ENCODE measurements at places on chromosomes 2 and 18.

- DNase-seq: peak; percentile 44
Observed at GRCh38 chr2:110157153-110157793, 41.7 kb upstream of the MALL start.

GRCh38 chr2:218009765-218010139 is 7.0 kb upstream of the TNS1 start:
- no peak for DNase-seq

GRCh38 chr2:1546023-1546591 is 132.8 kb downstream of the TPO start:
- peak; percentile 56 for DNase-seq

DNA sequence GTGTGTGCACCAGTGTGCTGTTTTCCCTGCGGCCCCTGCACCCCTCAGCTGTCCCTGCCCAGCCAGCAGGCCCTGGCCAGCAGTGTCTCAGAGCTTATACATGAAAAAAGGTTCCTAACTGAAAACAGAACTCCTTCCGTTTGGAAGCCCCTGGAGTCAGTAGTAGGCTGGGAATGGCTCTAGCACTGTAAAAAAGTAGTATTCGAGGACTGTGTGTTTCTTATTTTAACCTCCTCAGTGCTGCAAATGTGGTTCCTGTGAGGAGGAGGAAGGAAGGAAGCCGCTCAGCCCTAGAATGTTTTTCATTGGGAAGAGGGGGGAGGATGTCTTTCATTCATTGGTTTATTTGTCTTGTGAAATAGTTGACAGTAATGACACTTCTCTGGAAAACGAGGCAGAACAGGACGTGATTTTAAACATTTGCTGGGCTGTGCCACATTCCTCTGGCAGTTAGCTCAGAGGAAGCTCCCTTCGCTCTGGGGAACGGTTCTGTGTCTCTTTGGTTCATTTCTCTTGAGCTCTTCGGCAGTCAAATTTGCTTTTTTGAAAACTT is 103.5 kb downstream of the SPTBN1 start:
- DNase-seq: peak; percentile 44

- no peak for DNase-seq
Observed at GRCh38 chr18:8987241-8987640, 115.3 kb upstream of the NDUFV2 start.

- DNase-seq: no peak
Observed at GRCh38 chr2:74812787-74813590, 20.9 kb upstream of the HK2 start.

DNA sequence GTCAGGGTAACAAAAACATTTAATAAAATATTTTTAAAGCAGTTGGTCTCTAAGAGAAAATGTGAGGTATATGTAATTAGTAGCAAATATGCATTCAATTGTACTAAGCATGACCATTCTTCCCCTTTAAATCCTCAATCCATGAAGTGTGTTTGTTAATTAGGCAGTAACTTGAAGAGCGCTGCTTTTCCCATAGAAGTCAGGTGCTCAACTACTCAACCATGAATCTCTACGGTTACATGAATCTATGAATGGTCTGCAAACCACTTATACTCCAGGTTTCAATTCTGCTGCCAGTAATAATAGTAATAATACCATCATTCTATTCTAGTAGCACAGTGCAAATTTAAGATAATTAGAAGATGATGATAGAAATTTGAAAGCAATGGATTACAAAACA is 55.8 kb downstream of the SLC8A1 start:
- DNase-seq: no peak

GRCh38 chr18:9855681-9856080 is 30.1 kb upstream of the TXNDC2 start:
- no peak for DNase-seq

- DNase-seq: no peak
Observed at GRCh38 chr2:120748310-120748709, 12.6 kb downstream of the GLI2 start.

- no peak for DNase-seq
Observed at GRCh38 chr2:119292226-119292625, 68.6 kb downstream of the STEAP3 start.

- peak; percentile 82 for DNase-seq
Observed at GRCh38 chr2:86037141-86037794, 68.4 kb downstream of the POLR1A start.

DNA sequence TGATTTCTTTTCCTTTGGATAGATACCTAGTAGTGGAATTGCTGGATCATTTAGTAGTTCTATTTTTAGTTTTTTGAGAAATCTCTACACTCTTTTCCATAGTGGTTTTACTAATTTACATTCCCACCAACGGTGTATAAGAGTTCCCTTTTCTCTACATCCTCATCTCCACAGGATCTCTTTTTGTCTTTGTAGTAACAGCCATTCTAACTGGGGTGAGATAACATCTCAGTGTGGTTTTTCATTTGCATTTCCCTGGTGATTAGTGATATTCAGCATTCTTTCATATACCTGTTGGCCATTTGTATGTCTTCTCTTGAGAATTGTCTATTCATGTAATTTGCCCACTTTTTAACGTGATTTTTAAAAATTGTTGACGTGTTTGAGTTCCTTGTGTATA is 13.8 kb downstream of the RFTN2 start:
- no peak for DNase-seq

DNA sequence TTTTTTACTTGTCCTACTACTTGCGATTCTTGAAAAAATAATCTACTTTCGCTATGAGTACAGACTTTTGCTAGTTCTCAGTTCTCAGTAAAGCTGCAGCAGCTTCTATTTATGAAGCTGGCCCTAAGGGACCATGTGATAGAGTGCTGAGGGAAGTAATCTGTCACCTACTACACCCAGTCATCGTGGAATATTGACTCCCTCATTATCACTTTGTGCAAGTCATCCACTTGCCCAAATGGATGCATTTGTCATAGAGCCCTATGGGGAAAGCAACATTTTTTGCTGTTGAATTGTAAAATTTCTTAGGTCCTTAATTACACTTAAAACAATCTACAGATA is 1919.8 kb downstream of the SUCLG1 start:
- no peak for DNase-seq

DNA sequence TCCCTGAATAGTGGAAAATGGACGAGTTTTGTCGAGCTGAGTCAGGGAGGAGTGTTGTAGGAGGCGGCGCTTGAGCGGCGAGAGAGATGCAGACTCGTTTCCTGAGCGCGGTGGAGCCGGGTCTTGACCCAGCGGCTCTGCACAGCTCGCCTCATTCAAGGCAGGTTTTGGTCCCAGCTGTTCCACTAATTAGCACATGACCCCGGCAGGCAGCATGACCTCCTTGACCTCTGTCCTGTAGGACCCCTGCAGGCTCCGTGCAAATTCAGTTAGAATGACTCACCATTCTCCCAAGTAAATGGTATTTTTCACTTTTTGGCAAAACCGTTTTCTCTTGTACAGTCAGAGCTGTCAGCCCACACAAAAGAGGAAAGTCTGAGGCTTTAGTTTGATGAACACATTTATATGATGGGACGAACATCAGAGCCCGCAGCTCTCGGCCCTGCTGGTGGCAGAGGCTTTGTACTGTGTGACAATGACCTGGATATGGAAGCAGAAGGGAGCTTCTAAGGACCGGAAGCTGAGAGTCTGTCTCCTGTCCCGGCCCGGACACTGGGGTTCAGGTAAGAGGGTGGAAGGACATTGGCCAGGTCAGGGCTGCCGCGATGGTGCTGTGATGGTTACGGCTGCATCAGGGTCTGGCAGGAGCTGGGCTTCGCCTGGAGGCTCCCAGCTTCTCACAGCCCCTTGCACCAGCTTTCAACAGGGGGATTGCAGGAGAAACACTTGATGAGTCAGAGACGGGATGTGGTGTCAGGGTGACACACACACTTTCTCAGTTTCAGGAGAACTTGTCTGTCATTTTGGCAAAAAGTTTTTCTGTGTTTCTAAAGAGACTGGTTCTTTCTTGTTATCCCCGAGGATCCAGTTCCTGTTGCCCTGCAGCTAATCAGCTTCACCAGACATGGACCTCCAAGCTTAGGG is 29.9 kb upstream of the ALKAL2 start:
- peak; percentile 63 for DNase-seq

GRCh38 chr18:9244376-9244775 is 90.2 kb upstream of the TWSG1 start:
- no peak for DNase-seq

GRCh38 chr2:229901819-229902218 is 20.0 kb downstream of the TRIP12 start:
- DNase-seq: no peak

- DNase-seq: no peak
Observed at GRCh38 chr2:143635936-143636335, 506.7 kb downstream of the ARHGAP15 start.

GRCh38 chr2:203579730-203580129 is 44.6 kb upstream of the RAPH1 start:
- DNase-seq: no peak

DNA sequence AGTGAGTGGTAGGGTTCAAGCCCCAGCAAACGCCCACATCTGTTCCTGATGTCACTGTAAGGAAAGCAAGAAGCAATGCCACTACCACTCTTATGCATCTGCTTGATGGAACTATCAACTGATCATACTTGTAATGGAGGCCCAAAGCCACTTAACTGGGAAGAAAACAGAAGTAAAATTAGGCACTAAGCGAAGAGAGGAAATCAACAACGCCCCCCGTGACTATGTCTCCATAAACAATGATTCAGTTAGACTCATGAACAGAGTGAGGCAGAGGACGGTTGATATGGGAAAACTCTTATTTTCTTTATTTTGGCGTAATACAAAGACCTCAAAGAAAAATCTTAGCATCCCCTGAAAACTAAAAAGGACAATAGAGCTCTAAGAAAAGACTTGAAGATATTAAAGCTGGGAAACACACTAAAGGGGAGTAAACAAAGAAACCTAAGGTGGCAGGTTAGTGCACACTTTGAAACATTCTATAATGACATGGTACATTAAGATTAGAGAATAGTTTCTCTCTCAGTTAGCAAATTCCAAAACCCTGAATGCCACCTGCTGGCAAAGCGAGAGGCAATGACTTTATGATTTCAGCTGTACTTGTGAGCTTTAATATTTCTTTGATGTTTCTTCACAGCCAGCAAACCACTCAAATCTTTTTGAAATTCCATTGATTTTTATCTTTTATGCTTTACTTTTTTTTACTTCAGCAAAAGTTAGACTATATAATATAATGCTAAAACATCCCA is 86.5 kb downstream of the LRP2 start:
- DNase-seq: peak; percentile 5

DNA sequence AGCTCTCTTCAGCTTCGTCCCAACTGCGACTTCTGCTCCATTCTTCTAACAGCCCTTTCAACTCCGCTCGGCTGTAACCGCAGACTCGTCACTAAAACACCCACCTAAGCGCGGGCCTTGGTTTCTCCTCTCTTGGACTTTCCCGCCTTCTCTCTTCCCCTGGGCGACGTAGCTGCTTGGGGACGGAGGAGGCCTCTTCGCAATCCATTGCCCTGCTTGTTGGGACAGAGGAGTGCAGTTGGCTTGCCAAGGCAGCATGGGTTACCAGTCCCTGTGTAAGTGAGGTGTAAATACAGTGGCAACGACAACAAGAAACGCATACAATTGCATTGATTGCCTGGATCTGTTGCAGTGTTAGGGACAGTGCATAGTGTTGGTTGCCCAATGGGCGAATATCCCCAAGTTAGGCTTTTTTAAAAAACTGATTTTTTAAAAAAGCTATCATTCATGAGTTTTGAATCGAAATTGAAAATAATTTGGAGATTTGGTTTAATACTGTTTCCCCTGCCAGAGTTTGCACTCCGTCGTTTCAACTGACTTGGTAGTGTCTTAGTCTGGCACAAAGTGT is 484 bp upstream of the DARS1 start:
- DNase-seq: peak; percentile 89

- no peak for DNase-seq
Observed at GRCh38 chr2:14861181-14861580, 228.7 kb downstream of the LRATD1 start.

DNA sequence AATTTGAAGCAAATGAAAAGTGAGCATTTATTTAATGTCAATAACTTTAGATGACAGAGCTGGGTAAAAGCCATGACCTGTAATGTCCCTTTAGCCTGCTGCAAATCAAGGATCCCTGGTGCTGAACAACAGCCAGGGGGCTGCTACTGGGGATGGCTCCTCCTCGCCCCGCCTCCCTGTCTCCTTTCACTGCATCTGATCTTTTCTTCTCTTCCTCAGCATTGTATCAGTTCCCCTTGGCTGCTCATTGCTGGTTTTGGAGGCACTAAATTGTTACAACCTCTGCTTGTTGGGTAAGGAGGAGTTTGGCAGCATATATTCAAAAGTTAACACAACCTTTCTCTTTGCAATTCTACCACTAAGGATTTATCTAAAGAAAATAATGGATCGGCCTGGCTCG is 236.3 kb upstream of the ID2 start:
- DNase-seq: no peak

GRCh38 chr2:96521219-96521618 is 15.3 kb upstream of the ARID5A start:
- no peak for DNase-seq

DNA sequence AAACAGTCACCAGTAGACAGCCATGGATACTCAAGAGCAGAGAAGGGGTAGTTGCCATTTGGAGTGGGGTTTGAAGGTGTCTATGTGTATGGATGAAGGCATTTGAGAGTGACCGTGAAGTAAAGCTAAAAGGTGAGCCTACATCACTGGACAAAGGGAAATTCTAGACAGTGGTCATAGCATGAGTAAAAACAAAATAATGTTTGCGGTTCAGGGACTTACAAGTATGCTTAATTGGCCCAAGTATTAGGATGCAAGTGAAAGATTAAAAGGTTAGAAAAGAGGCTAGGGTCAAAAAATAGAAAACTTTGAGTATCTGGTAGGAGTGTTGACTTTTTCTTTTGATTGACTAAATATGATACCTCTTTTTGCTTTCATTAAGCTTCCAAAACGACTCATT is 238.1 kb upstream of the SLC8A1 start:
- no peak for DNase-seq

DNA sequence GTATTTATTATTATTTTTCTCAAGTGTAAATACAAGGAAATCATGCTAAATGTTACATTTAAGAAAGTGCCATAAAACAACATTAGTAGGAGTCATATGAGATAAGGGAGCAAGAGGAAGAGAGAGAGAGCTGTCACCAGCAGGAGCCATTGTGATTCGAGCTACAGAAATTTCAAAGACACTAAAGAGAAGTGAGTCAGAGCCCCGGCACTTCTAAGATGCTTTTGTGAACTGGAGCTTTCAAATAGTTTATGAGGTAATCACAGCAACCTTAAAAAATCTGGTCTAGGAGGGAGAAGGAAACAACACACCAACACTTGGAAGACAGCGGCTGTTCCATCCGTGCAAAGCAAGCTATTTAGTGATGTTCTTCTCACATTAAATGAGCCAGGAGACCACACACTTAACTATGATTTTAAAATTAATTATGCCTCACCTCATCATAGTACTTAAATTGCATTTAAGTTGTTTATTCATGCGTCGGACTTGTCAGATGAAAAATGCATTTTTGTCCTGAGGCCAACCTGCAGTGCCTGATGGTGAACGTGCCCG is 382.7 kb upstream of the SALL3 start:
- DNase-seq: no peak
